GM23338 (cell line): ENCODE measurements at places on chromosomes 13 and 19. TPM values are rescaled to one million over a fixed set of nuclear protein-coding genes. Genes with fewer than 3 reads are reported as not detected.

BTBD2 gene
- 106 and 130 TPM in 2 replicates for total RNA-seq

SPRYD7 gene
- total RNA-seq, result 2.0 and 2.9 TPM in 2 replicates

AMH gene
- 2.6 and 6.8 TPM in 2 replicates for total RNA-seq

CYP4F12 gene
- not detected in 2 replicates for total RNA-seq

PPP1R12C gene
- total RNA-seq, result 57.4 and 83.9 TPM in 2 replicates

LRG1 gene
- total RNA-seq, result 0.45 and 0.54 TPM in 2 replicates

LAIR2 gene
- total RNA-seq, result not detected in 2 replicates

FSD1 gene
- total RNA-seq, result 54.0 and 82.9 TPM in 2 replicates

IGSF23 gene
- not detected in 2 replicates for total RNA-seq

RUBCNL gene
- 4.2 and 5.9 TPM in 2 replicates for total RNA-seq

LSM14A gene
- 148 and 166 TPM in 2 replicates for total RNA-seq

SLC7A9 gene
- not detected in 2 replicates for total RNA-seq

FRY gene
- 4.1 and 10.1 TPM in 2 replicates for total RNA-seq

APOC4 gene
- total RNA-seq, result not detected in 2 replicates

ADGRE3 gene
- not detected in 2 replicates for total RNA-seq

FBXO27 gene
- 3.8 and 6.2 TPM in 2 replicates for total RNA-seq

CEACAM20 gene
- not detected in 2 replicates for total RNA-seq

SHISA7 gene
- 1.4 and 1.6 TPM in 2 replicates for total RNA-seq
